ENCODE measurements at places on chromosomes 16 and 17.

GRCh38 chr17:17919169-17920107 lies 52.8 kb downstream of the TOM1L2 start:
- peak; percentile 67 for DNase-seq

DNA sequence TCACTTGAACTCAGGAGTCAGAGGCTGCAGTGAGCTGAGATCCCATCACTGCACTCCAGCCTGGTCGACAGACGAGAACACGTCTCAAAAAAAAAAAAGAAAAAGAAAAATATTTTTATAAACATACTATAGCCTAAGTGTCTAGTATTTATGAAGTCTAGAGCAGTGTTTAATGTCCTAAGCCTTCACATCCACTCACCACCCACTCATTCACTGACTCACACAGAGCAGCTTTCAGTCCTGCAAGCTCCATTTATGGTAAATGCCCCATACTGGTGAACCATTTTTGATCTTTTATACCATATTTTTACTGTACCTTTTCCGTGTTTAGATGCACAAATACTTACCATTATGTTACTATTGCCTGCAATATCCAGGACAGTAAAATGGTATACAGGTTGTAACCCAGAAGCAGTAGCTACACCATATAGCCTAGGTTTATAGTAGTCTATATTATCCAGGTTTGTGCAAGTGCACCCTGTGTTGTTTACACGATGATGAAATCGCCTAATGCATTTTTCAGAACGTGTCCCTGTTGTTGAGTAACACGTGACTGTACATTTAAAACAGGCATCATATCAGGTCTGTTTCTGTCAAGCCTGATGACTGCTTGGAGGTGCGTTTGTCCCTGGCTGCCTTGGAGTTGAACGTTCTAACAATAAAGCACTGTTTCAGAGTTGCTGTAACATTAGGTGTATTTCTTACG lies 10.1 kb downstream of the NUDT7 start:
- no peak for DNase-seq

- DNase-seq = no peak
Observed at GRCh38 chr16:55225972-55226542, 97.9 kb upstream of the IRX6 start.

DNA sequence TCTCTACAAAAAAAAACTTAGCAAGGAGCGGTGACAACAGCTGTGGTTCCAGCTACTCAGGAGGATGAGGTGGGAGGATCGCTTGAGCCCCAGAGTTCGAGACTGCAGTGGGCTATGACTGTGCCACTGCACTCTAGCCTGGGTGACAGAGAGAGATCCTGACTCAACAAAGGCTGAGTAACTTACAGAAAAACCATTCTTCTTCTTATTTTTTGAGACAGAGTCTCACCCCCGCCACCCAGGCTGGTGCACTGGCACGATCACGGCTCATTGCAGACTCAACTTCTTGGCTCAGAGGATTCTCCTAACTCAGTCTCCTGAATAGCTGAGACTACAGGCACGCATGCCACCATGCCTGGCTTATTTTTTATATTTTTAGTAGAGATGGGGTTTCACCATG lies 56.0 kb downstream of the CYB5D2 start:
- no peak for DNase-seq

DNA sequence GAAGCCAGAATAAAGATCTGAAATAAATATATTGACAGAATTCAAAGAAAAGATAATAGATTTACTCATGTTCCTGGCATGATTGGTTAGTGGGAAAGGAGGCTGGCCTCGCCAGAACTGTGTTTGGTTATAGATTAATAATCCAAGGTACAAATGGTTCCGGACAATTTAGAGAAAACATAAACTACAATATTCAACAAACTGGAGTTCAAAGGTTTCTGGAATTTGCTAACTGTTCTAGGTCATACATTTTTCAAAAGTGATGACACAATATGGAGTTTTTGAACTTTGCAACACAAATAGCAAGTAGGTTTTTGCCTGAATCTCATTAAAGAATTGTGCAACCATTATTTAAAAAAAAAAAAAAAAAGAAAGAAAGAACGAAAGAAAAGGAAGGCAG lies 251.7 kb upstream of the SALL1 start:
- DNase-seq = no peak

GRCh38 chr16:56941092-56941491 lies 9.2 kb downstream of the HERPUD1 start:
- no peak for DNase-seq

DNA sequence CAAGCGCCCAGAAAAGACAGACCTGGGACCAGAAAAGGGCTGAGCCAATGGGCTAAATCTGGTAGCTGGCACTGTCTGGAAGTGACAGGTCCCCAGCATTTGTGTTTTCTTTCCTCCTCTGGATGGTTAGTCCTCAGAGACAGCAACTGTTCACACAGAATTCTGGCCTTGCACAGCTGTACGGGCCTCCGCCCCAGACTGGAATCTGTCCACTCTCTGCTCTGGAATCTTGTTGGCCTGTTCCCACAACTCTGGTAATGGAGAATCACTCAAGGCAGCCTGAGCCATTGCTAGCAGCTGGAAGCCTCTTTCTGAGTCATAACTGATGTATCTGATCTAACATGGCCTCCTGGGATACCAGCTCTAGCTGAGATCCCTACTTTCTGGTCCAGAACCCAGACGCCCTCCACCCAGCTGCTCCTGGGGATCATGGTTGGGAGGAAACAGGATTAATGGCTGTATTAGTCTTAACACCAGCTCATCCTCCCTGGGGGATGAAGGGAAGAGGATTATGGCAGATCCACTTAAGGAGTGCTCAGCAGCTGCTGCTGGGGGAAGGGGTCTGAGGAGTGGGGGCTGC lies 9.1 kb downstream of the ZNF668 start:
- DNase-seq = no peak

DNA sequence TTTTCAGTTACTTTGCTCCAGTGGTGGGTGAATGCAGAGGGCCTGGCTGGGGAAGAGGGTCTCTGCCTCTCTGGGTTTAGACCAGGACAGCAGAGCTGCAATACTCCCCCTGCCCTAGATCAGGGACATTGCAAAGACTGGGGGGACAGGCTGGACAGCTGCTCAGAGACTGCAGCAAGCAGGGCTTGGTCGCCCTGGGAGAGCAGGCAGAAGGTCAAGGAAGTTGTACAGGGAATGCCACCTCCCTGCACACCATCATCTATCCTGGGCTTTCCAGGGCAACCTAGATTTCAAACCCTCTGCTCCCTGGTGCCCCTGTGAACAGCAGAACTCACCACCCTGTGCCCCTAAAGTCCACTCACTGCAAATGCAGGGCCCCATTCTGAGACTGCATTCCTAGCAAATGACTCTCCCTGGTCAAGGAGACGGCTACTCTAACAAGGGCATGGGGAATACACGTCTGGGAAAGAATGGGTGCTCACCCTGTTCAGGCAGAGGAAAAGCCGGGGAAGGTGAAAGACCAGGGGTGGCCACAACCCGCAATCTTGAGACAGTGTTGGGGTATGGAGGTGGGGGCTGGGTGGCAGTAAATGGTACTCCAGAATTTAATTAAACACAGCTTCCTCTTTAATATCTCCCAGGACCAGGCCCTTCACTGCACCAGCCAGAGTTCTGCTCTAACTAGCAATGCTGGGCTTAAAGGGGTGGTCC lies 1.0 kb downstream of the KIFC3 start:
- DNase-seq = no peak

DNA sequence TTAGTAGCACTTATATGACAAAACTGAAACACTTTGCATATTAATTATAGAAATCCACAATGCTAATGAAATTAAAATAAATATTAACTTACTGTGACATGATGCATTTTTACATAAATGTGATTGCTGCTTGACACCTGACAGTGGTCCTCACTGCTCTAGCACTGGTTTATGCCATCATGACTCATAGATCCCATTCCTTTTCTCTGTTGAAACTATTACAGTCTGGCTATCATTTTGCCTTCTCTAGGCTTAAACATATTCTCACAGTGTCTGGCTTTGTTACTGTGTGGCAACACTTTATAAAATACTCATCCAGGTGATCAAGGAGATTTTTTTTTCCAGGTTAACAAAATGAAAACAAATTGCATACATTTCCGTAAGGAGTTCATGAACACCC lies 108.0 kb downstream of the MRTFB start:
- DNase-seq = no peak

DNA sequence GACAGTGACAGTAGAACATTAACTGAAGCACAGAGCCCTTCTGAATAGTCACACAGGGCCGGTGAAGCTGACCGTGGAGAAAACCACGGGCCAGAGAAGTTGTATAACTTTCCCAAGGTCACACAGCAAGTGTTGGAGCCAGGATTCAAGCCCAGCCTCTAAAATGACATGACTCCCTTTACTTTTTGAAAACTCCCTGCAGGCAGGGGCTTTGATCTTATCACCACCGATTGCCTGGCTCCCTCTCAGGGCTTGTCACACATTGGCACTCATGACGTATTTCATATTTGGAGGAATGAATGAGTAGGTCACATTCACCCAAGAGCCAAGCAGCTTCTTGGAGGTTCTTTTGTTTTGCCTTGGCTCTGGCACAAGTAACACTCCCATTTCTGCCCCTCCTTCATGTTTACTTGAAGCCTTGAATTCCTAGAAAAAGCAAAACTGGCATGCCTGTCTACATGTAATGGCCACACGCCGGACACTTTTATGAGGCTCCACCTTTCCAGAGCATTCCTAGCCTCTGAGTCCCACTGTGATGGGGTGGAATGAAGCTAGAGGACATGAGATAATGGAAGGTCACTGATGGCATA lies 13.3 kb upstream of the RBBP6 start:
- no peak for DNase-seq

DNA sequence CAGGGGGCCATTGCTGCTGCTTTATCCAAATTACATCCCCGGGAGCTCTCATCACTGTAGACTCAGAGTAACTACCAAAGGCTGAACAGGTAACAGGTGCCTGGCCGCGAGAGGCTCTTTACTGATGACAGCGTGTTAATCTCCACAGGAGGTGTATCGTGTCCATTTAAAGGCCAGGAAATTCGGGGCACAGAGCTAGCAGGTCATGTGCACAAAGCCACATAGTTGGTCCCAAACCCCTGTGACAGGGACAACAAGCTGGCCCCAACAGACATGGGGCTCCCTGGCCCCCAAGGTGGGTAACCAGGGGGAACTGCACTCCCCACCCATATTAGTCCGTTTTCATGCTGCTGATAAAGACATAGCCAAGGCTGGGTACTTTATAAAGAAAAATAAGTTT lies 55.3 kb upstream of the RBFOX3 start:
- DNase-seq = no peak

DNA sequence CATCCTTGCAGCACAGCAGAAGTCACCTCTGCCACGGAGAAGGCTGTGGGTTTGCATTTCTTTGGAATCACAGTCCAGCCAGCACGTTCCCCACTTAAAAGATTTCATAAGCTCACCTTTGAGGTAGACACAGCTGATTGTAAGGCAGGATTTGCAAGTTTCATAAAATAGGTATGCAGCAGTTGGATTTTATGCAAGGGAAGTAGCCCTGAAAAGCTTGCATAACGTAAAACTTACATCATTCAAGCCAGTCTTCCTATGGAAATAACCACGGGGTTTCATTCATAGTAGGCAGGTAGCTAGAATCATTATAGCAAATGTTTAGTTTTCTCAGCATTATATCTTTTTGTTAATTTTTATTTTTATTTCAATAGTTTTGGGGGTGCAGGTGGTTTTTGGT lies 49.8 kb upstream of the ARHGAP44 start:
- no peak for DNase-seq

DNA sequence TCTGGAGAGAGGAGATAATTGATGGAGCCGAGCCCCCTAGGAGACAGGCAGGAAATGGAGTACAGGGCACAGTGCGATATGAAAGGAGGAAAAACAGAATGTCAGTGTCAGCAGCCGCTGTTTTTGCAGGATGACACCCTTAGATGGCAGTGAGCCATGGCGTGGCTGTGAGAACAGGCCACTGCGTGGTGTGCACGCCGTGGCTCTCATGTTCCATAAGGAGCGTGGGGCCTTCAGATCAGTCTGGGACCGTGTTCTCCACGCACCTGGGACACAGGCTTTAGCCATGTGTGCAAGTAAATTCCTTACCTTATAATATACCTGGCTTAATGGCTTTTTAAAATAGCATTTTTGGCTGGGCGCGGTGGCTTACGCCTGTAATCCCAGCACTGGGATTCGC lies 198.0 kb downstream of the KATNIP start:
- DNase-seq = no peak

DNA sequence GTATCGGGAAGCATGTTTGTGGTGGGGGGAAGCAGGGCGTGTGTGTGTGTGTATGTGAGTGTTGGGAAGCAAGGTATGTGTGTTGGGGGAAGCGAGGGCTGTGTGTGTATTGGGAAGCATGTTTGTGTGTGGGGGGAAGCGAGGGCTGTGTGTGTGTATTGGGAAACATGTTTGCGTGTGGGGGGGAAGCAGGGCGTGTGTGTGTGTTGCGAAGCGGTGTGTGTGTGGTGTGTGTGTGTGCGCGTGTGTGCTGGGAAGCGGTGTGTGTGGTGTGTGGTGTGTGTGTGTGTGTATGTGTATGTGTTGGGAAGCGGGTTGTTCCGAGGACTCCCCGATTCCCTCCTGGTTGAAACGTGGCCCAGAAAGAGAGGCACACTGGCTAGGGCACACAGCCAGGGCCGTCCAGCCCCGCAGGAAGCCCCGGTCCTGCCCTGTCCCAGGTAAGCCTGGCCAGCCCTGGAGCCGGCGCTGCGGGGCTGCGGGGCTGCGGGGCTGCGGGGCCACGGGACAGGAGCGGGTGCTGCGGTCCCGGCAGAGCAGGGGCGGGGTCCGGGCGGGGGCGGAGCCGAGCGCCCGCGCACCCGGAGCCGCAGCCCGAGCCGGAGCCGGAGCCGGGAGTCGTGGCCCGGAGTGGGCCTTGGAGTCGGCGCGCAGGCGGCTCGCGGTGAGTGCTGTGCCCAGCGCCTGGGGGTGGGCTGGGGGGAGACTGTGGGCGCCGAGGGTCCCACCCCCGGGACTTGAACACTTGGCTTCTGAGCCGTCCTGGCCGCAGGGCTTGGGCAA lies at the start of gene NOD2:
Gene NOD2 (plus strand): TSS at position 608 of the 783 bp plus-strand sequence. CDS start 5,890 bp downstream, outside the sequence.
- DNase-seq = no peak

GRCh38 chr17:9179602-9180001 lies 158.3 kb downstream of the NTN1 start:
- DNase-seq = no peak

- no peak for DNase-seq
Observed at GRCh38 chr17:27952366-27952765, 59.2 kb upstream of the LYRM9 start.

- no peak for DNase-seq
Observed at GRCh38 chr16:46612121-46612520, 9.1 kb downstream of the SHCBP1 start.

GRCh38 chr16:50530277-50531236 lies 17.6 kb upstream of the NKD1 start:
- DNase-seq = no peak

DNA sequence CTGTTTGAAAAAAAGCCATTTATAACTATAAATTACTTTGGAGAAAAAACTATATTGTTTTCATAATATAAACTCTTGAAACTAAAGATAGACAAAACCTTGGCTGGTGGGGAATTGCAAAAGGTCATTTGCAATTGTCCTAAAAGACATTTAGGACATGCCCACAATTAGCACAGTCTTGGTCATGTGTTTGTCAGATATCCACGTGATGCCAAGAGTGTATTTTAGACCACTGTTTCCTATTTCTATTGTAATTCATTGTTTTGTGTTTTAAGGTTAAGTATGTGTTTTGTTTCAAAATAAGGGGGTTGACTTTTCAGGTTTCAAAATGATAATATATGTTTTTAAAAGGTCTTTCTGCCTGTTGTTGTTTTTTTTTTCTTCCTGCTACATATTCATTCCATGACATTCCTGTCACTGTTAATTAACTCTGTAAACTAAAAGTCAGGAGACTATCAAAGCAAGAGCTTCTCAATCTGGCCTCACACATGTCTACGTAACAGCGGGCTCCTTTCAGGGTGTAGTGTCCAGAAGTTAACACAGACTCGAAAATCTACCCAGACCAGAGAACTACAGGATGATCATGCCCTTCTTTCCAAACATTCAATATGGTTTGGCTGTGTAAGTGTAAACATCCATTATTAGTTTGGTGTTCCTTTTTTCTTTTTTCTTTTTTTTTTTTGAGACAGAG lies 58.7 kb downstream of the COG7 start:
- DNase-seq = no peak
